ENCODE measurements at places on chromosomes 4 and X.

DNA sequence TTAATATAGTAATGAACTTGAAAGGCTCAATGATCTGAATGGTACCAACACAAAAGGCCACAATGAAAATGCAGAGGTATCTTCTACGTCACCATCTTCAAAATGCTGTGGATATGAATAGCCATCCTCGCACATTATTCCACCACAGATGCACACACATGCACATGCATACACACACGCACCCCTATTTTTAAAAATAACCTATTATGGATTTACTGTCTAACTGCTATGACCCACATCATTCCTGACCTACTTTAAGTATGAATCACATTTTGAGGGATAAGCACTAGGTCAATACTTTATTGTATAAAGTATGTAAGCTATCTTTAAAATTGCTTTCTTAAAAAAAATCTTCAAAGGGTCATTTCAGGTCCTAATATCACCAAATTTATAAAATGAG is 24.4 kb upstream of the CORIN start:
- DNase-seq: no peak

- DNase-seq: no peak
These were observed 6.3 kb upstream of the PPP2R2C start for GRCh38 chr4:6478546-6479220.

DNA sequence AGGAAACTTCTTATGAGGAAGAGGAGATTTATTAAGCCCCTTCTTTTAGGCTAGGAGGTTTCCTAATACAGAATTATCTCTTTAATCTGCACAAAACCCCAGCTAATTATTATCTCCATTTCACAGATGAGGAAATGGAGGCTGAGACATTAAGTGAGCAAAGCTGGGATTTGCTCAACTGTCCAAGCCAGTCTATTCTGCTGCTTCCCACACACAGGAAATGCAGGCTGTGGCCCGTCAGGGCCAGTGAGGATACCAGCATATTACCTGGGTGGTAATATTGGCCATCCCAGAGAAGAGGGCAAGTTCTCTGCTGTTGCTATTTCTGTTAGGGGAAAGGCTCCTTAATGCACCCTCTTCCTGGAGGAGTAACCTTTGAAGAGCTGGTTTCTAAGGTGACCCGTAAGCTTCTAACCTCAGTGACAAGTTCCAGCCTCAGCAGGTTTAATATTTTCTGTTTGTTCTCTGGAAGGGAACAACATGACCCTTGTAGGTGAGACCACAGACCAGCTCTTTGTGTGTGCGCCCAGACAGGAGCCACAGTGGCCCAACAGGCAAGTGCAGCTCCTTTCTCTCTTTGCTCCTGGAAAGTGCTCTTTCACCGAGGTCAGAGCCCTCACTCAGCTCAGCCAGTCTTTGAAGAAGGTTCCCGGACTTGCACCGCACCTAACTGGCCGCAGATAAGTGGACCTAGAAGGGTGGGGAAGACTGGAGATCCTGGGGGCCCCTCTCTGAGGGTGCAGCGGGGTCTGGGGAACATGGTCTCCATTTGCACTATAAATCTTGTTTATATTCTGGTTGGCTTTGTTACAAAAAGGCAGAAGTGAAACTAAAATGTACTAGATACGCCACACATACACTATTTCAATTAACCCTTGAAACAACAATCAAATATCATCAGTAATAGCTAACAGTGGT is 35.5 kb downstream of the TBC1D9 start:
- DNase-seq: no peak

DNA sequence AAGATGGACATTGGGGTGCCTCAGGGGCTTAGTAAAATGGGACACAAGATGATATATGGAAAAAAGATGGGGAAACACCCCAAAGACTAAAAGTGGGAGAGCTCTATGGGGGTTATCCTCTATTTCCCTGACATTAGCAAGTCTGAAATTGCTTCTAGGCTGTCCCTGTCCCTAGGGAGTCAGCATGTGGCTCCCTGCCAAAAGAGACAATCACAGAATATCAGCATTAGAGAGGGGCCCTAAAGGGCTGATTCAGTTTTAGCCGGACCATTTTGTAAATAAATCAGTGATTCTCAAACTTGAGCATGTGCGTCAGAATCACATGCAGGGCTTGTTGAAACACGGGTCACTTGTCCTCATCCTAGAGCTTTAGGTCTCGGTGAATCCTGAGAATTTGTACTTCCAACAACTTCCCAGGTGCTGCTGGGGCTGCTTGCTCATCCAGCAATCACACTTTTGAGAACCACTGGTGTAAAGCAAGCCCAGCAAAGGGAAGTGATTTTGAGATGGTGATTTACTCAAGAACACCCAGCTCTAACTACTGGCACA is 165.3 kb upstream of the DGKK start:
- DNase-seq: no peak

DNA sequence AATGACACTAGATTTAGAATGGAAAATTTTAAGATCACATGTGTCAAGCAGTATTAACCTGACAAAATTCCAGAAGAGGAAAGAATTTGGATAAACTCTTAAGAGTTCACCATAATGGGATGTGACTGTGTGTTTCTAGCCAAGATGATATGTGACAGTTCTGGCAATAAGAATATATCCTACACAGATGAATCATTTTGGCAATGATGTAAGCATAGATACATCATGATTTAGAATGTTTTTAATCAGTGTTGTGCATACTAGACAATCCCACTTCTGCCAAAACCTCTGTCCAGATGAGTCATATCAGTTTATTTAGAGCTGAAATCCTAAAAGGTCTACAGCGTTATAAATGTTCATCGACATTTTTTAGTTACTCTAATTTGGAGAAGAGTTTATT is 48.8 kb downstream of the PTCHD1 start:
- DNase-seq: no peak

GRCh38 chrX:155086202-155086840 is 15.0 kb downstream of the BRCC3 start:
- no peak for DNase-seq

DNA sequence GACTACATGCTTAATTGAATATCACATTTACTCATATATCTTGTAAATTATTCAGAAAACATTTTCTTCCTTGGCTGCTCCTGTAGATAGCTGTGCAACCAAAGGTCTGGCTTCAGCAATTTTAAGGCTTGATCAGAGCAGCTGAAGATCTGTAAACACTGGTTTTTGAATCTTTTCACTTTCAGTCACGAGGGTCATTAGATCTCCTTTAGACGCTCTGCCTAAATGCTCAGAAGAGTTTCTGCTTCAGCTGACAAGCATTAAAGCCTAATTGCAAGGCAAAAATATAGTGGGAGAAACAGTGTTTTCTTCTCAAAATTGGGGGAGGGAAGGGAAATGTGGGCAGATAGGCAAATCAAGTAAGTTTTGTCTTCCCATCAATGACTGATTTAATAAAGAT is 25.7 kb downstream of the TRPC5 start:
- no peak for DNase-seq

DNA sequence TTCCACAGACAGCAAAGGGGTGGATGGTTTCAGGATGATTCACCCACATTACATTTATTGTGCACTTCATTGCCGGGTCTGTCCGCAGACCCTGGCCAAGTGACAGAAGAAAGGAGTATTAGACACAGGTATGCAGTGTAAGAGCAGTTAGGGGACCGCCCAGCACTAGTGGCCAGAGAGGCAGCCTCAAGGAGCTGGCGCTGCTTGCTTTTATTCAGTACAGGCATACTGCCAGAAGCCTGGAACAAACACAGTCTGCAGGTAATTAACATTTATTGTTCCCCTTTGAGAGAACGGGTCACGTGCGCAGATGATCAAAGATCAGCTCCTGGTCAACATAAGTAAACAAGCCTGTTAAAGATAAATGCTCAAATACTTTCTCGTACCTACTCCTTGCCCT is 1639.0 kb upstream of the IGFBP7 start:
- DNase-seq: no peak

DNA sequence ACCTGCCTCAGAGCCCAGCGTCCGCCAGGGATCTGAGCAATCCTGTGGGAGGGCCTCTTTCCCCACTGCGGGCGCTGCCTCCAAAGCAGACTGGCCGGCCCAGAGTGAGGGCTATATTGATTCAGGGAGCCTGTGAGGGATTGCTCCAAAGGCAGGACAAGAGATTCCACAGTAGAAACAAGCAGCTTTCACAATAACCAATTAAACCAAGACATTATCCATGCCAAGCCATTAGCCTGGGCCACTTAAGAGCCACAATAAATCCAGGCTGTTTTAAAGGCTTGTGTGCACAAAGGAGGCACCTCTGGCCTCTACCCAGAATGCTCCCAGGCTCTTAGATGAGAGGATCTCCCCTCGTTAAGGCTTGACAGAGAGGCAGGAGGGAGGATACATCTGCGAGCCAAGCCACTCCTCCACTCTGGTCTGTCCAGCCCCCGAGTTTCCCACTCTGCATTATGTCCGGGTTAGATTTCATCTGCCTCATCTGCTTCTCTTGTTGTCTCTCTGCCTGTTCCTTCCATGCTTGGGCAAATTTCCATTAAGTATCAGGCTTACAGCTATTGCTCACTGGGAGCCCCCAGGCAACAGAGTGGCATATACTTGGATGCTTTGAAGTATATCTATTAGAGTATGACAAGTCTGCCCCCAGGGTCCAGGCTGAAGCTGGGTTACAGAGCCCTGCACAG is 357.9 kb downstream of the UNC5C start:
- no peak for DNase-seq

- DNase-seq: no peak
These were observed 94.7 kb upstream of the PUDP start for GRCh38 chrX:7242613-7243012.

DNA sequence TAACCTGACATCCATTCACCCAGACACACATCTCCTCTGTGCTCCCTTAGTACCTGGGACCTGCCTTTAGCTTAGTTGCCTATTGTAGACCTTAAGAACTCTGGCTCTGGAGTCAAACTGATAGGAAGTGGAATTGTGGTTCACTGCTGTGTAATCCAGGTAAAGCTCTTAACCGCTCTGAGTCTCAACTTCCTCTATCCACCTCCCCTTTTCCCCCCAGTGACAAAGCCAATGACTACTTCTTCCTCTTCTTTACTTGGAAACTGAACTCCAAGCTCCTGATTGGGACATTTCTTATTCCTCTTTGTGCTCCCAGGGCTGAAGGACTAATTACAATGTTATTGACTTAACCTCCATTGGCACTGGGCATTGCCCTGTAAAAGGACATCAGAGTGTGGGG is 94.1 kb downstream of the DRD5 start:
- DNase-seq: no peak

DNA sequence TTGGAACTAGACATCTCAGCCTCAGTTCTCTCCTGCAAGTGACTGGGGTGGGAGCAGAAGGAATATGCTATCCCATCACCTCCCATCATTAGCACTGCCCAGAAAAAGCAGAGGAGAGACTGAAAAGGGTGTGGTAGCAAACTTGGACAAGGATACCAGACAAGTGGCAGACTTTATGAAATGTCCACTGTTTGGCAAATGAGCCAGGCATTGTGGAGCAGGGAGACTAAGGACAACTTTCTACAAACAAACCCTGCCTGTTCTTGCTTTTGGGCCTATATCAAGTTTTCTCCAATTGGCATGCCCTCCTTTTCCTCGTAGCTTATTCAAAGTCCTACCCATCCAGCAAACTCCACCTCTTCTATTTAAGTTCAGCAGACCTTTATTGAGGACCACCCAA is 41.6 kb downstream of the ZCCHC12 start:
- no peak for DNase-seq

- no peak for DNase-seq
These were observed 116.6 kb downstream of the PAPSS1 start for GRCh38 chr4:107603430-107603829.

DNA sequence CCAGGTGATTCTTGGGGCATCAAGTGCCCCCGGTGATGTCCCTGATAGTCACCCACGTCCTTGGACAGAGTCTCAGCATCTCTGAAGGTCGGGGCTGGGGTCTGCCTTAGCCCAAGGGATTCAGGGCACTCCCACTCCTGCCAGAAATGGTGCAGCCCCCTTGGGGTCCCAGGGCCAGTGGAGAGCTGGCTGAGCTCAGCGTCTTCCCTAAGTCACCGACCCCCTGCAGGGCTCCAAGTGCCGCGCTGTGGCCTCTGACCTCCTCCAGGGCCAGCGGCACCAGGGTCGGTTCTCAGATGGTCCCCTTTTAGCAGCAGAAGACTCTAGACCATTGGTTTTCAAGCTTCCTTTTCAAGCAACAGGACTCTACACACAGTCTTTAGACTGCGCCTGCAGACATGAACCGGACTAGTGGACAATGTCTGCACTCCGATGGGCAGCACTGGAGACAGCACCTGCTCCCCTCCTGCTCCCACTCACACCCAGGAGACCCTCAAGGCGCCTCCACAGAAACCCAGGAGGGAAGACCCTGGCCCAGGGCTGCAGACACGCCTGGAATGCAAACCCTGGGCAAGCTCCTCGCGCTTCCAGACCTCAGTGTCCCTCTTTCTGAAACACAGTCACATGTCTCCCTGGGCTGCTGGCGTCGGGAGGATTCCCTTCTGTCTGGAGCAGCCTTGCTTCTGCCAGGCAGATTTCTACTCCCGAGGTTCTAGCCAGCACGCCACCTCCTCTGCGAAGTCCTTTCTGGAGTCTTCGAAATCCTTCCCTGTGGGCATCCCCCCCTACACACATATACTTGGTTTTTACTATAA is 53.9 kb downstream of the ABLIM2 start:
- DNase-seq: no peak

DNA sequence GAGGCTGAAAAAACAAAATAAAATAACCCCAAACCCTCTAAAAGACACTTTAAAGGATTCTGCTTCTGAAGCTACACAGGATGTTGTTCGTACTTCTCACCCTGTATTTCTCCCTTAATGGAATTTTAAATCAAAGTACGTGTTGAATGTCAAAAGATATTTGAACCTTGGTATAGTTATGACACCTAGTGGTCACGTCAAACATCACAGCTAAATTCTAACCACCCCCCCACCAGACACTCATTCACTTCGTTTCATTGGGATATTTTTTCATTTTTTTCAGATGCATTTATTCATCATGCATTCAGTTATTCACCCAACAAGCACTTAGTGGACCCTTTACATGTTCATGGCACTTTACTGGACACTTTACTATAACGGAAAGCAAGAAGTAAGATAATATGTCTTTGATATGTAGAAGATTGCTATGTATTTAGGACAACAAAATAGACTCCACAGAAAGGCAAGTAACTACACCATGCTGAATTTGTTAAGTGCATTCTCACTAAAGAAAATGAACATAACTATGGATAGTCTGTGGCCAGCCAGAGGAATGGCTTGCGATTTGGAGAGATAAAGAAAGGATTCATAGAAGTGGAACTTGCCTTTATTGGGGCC is 62.5 kb upstream of the GPR174 start:
- no peak for DNase-seq

- no peak for DNase-seq
These were observed 691.0 kb downstream of the GRID2 start for GRCh38 chr4:92994727-92995126.
